Activated naive CD4-positive, alpha-beta T cell treated with Interleukin-2 at 50 U/mL for 16 hours (primary cell): ENCODE measurements at places on chromosomes 4 and X.

- DNase-seq = no peak
Observed at GRCh38 chr4:3305610-3306371, 13.0 kb downstream of the RGS12 start.

GRCh38 chr4:35562861-35563260 is 681.5 kb downstream of the ARAP2 start:
- no peak for DNase-seq

DNA sequence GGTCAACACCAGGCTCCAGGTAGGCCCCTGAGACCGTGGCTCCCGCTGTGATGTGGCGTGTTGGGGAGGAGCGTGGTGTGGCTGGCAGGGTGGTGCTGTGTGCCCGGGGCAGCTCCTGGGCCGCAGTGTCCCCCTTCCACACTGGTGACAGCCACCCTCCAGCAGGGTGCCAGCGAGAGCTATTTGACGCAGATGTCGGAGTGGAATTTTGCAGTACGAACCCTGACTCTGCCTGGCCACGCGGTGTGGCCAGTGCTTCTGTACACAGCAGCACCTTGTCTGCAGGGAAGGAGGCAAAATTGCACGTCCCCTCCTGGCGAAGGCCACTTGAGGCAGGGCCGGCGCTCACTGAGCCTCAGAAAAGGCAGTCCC is 53.2 kb downstream of the CPZ start:
- no peak for DNase-seq

GRCh38 chrX:153460826-153461225 is 9.6 kb downstream of the HAUS7 start:
- DNase-seq = peak; percentile 51

DNA sequence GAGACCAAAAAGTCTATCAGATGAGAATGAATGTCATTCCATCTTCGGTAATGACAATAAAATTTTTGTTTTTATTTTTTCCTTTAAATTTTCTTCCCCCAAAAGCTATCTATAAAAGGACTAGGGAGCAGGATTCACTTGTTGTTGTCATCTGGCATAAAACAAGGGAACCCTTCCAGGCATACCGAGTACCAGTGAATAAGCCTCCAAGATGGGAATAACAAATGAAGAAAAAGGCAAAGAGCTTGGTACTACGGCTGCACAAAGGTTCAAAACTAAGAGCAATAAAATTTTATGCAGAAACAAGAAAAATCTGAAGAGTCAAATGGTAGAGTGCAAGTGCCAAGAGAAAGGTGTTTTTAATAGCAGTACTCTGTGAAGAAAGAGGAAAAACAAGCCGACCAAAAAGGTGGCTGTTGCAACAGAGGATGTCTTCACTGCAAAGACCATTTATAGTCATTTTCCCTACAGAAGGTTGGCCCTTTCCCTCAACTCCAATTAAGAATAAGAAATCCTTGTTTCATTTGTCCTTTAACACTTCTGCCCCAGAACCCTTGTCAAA is 25.8 kb downstream of the PPP3CA start:
- no peak for DNase-seq

DNA sequence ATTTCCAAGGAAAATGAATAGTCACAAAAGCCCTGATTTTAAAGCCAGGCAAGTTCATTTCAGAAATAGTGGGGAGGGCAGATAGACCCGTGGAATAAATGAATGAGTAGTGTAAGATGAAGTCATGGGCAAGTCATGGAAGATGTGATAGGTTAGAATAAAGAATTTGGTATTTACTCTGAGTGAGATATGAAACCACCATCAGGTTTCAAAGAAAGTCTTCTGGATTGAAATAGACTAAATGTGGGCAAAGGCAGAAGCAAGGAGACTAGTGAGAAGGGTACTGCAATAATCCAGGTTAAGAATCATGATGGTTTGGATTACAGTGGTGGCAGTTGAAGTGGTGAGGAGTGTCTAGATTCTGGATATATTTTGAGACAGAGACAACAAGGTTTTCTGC is 218.5 kb upstream of the AFF2 start:
- no peak for DNase-seq

- no peak for DNase-seq
Observed at GRCh38 chr4:120977435-120977997, 55.0 kb upstream of the PRDM5 start.

DNA sequence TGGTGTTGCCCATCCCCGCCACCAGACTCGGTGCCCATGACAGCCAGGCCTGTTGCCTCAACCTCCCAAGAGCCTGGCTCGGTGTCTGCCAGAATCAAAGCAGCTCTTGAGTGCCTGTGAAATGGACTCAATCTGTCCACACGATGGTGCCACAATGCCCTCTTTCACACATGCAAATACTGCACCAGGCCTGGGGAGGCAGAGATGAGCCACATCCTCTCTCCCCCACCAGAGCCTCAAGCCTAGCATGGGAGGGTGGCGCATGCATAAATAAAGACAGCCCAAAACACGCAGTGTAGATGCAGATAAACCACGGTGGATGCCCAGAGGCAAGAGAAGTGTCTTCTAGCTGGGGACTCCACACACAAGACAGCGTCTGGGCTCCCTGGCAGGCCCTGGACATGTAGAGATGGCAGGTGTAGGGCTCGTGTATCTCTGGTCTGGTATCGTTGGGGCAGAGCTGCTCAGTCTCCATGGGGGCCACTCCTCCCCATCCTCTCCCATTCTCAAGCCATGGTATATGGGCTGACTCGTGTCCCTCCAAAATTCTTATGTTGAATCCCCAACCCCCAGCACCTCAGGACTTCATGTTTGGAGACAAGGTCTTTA is 65.6 kb downstream of the JAKMIP1 start:
- DNase-seq = peak; percentile 65

GRCh38 chr4:153074486-153074885 is 129.8 kb upstream of the TRIM2 start:
- no peak for DNase-seq

DNA sequence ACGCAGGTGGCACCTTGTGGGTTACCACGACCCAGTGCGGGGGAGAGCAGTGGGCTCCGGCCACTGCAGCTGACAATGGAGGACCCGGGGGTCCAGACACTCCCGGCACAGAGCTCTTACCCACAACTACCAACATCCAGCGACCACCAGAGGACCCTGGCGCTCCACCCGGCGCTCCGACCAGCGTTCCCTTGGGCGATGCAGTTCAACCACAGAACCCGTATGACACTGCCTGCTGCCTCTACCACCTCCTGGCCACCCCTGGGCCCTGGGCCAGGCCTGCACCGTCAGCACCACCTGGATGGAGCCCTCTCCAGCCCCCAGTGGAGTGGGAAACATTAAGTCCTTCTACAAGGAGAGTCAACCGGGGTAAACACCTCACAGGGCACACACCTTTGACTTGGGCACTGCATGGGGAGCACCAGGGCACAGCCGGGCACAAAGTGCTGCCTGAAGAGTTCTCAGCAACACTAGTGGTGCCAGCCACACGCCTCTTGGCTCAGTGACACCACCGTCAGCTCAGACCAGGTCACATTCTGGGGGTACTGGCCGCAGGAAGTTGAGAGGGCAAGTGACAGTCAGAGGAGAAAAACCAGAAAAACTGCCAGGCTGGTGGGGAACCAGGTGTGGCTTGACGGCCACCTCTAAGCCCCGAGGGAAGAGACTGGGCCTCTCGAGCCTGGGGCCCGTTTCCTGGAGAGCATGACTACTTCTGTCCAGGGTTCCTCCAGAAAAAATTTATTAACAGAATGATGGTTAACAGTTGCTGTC is 2.6 kb downstream of the CTBP1 start:
- DNase-seq = no peak

DNA sequence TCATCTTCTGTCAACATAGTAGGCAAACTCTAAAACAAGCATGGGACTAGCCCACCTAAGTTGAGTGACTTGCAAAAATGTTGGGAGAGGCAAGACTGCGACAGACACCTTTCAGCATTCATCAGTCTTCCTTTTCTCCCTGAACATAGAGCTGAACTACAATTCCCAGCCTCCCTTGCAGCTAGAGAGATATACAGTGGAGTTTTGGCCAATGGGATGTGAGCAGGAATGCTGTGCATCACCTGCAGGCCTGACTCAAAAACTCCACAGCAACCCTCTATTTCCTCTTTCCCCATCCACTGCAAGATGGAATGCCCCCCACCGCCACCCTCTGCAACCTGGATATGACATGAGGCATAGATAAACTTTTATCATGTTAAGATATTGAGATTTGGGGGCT is 66.5 kb downstream of the PDHA1 start:
- DNase-seq = no peak

GRCh38 chrX:114717921-114718320 is 134.0 kb downstream of the HTR2C start:
- no peak for DNase-seq

DNA sequence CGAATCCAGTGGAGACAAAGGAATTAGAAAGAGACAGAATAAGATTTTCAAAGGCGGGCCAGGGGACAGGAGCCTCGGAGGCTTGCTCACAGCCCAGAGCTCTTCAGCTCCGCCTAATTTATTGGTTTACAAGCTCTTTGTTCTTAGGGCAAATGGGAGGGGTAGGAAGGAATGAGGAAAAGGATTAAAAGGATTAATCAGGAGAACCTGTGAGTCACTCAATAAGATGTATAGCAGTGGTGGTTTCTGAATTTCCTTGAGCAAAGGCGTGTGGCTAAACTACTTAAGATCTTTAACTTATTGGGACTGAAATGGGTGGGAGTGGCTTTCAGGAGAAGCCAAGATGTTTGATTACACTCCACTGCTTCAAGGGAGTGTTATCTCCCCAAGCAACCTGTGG is 456.0 kb upstream of the SPANXN1 start:
- no peak for DNase-seq

DNA sequence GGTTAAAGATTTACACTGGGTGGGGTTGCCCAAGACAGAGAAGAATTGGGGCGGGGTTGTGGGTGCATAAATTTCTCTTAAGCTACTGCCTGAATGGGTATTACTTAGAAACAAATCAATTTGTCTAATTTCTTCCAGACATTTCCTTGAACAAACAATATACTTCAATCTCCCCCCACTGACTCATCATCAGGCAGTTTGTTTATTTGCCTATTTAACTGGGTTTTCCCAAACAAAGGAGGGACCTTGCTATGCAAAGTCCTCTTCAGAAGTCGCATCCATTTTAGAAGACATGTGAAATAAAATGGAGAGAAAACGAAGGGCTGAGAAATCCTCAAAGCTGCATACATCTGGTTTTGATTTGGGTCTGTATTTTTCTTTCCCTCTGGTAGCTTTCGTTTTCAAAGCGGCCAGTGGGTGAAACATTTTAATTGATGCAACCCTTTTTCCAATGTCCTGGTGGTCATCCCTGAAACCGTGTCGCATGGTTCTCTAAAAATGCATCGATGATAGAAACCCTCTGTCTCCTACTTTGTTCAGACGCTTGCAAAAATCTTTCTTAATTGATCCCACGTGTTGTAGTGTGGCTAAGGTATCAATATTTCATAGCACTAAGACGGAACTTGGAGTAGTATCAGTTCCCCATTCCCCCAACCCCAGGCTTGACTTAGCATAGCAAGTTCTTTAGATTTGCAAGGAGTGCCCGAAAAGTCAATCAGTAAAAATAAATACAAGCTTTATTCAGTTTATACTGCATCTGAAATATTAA is 115.1 kb upstream of the MXRA5 start:
- no peak for DNase-seq

DNA sequence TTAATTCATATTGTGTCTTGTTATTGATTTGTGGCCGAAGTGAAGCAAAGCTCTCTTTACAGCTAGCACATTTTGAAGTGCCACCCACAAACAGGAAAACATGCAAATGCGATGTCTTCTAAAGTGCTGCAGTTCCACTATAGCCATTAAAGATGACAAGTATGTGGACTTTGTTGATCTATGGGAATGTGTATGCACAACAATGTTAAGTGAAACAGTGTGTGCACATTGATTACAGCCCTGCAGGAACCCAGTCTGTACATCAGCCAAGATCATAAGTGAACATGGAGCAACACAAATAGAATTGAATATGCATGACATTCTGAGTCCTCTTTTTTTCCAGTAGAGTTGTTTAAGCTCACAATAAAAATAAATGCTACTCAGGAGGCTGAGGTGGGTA is 43.0 kb downstream of the TFDP3 start:
- no peak for DNase-seq

DNA sequence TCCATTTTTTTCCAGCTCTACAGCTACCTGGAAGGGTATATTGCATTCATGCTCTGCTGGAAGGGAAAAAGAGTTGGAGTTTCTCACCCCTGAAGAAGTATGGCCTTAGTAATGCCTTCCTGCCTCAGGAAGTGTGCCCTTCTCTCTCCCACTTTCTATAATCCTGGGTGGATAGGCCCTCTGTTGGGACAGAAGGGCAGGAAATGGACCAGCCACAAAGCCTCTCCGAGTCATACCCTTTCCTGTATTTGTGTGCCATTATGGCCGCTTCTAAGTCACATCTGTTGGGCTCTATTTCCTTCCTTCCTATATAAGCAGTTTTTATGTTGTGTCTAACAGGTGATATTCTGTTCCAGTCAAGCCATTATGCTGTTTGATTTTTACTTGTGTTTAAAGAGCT is 74.8 kb upstream of the SMARCA5 start:
- DNase-seq = no peak

- DNase-seq = no peak
Observed at GRCh38 chrX:54045563-54046228, 1.4 kb upstream of the PHF8 start.

DNA sequence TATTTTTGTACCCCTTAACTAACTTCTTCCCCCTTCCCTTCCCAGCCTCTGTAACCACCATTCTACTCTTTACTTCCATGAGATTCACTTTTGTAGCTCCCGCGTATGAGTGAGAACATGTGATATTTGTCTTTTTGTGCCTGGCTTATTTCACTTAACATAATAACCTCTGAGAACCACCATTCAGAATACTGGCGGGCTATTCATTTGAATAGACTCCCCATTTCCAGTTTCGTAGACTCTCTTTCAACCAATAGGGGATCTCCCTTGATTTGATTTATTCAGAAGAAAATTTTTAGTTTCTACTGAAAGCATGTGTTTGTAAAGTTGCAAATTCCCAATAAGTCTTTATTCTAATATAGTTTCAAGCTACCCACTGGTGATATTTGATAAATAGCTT is 117.2 kb downstream of the GATB start:
- DNase-seq = no peak

DNA sequence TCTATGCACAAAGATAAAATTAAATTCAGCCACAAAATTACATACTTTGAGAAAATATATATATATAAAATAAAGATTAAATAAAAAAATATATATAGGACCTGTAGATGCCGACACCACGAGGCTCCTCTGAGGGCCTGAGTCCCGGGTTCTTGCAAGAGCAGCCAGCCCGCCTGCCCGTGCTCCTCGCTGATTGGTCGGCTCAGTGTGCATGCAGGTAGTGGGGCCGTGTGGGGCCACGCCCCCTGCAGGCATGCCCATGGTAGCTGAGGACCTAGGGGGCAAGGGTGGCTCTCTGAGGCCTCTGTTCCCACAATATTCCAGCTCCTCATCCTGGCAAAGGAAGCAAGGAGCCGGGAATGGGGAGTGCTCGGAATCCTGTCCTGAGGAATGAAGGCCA is 80.5 kb upstream of the AMELX start:
- no peak for DNase-seq

GRCh38 chrX:115602308-115602707 is 41.3 kb downstream of the PLS3 start:
- DNase-seq = no peak

- no peak for DNase-seq
Observed at GRCh38 chr4:183287677-183288076, 32.4 kb downstream of the CLDN22 start.

GRCh38 chr4:101367201-101367600 is 19.9 kb upstream of the PPP3CA start:
- DNase-seq = no peak

GRCh38 chr4:128684016-128684415 is 125.5 kb upstream of the JADE1 start:
- DNase-seq = no peak
